Activated T-cell treated with anti-CD3 and anti-CD28 coated beads, Interleukin-2, amount 50 U/mL, for 24 hours (primary cell): ENCODE measurements at places on chromosomes 7 and 10.

- no peaks in the 10 kb centered on the region for H3K27me3 ChIP-seq
- H3K4me3 ChIP-seq, result no peak overlapping the region
These were observed 505.8 kb downstream of the GPAM start for GRCh38 chr10:111677759-111678158.

- peaks cover 15% of the 10 kb centered on the region for H3K4me1 ChIP-seq
- no peaks in the 10 kb centered on the region for H3K27me3 ChIP-seq
- no peak overlapping the region for H3K4me3 ChIP-seq
- H3K27ac ChIP-seq, result no peak overlapping the region
These were observed 15.3 kb upstream of the ADD3 start for GRCh38 chr10:109992485-109992884.

DNA sequence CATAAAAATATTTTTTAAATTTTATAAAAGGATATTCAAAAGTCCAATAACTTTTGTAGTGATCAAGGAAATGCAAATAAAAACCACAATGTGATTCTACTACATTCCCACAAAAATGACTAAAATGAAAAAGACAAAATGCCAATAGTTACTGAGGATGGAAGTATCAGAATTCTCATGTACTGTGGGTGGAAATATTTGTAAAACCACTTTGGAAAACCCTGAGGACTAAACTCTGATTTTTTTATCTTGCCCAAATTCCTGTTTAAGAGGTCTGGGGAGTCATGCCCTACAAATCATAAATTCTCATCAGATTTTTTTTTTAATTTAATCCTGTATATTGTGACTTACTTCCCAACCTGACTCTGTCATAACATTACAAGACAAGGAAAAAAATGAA is 9.8 kb upstream of the SEMA3D start:
- no peak overlapping the region for H3K4me3 ChIP-seq
- no peaks in the 10 kb centered on the region for H3K27me3 ChIP-seq
- no peaks in the 10 kb centered on the region for H3K36me3 ChIP-seq

GRCh38 chr10:123241391-123242141 is 87.4 kb downstream of the BUB3 start:
- no peaks in the 10 kb centered on the region for H3K36me3 ChIP-seq
- peak overlapping the region; percentile 90 for H3K27ac ChIP-seq
- DNase-seq, result peak; percentile 51
- no peak overlapping the region for H3K4me3 ChIP-seq

DNA sequence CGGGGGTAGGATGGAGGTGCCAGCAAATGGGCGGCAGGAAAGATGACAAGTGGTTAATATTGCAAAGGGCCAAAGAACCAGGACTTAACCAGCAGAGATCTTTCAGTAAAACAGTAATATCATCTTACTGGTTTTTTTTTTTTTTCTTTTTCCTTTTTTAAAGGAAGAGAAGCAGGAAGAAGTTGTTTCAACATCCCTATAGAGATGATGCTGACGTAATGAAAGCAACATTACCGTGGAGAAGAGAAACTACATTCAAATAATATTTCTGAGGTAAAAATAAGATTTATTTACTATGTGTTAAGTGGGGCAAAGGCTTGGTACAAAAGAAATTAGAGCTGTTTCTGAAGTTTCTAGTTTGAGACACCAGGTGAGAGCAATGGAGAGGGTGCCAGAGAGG is 11.0 kb downstream of the MINDY3 start:
- H3K27me3 ChIP-seq, result no peaks in the 10 kb centered on the region
- H3K4me3 ChIP-seq, result no peak overlapping the region
- peaks cover 43% of the 10 kb centered on the region for H3K4me1 ChIP-seq
- H3K27ac ChIP-seq, result no peak overlapping the region
- no peak for DNase-seq

GRCh38 chr10:119136084-119136483 is 29.4 kb downstream of the SFXN4 start:
- DNase-seq, result no peak
- peaks cover 80% of the 10 kb centered on the region for H3K36me3 ChIP-seq
- H3K27ac ChIP-seq, result peak overlapping the region; percentile 97
- H3K4me1 ChIP-seq, result peaks cover 55% of the 10 kb centered on the region

DNA sequence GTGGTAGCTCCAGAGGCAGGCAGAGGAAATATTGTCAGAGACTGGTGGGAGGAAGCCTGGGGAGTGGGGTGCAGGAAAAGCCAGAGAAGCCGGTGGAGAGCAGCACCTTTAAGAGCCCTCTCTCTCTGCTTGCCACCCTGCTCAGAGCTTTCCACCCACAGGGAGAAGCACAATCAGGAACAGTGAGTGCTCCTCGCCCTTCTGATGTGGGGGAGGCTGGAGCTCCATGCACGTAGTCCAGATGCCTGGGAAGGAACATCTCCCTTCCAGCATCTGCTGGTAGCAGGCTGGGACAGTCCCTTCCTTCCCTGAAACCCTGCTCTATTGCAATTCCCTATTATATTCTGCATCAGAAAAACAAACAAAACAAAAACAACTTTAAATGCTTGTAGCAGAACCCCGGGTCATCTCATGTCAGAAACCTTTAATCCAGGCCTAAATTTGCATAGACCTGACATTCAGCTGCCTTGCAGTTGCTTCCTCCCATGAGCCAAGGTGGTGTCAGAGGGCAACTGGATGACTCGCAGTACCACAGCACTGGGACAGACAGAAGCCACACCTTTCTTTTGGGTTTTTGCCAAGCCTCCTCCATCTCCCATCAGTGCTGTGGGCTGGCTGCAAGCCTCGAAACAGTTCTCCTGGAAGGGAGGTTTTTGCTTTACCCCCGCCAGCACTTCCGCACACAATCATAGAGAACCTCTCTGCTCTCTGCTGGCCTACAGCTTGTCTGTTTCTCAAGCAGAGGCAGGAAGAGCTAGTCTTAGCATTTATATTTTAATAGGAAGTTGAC is 13.1 kb downstream of the AVPI1 start:
- peaks cover 11% of the 10 kb centered on the region for H3K4me1 ChIP-seq
- no peaks in the 10 kb centered on the region for H3K27me3 ChIP-seq
- H3K4me3 ChIP-seq, result no peak overlapping the region
- H3K36me3 ChIP-seq, result peaks cover 56% of the 10 kb centered on the region
- DNase-seq, result no peak
- H3K27ac ChIP-seq, result no peak overlapping the region

GRCh38 chr10:48305905-48306264 is 592 bp upstream of the MAPK8 start:
- DNase-seq, result no peak
- peaks cover 6% of the 10 kb centered on the region for H3K36me3 ChIP-seq
- H3K4me1 ChIP-seq, result peaks cover 37% of the 10 kb centered on the region
- peak overlapping the region; percentile 66 for H3K27ac ChIP-seq
- H3K27me3 ChIP-seq, result no peaks in the 10 kb centered on the region

- no peak for DNase-seq
- H3K4me3 ChIP-seq, result no peak overlapping the region
- no peaks in the 10 kb centered on the region for H3K27me3 ChIP-seq
- H3K36me3 ChIP-seq, result no peaks in the 10 kb centered on the region
- H3K27ac ChIP-seq, result no peak overlapping the region
- no peaks in the 10 kb centered on the region for H3K4me1 ChIP-seq
These were observed 519.7 kb downstream of the LRMDA start for GRCh38 chr10:75950997-75951589.

DNA sequence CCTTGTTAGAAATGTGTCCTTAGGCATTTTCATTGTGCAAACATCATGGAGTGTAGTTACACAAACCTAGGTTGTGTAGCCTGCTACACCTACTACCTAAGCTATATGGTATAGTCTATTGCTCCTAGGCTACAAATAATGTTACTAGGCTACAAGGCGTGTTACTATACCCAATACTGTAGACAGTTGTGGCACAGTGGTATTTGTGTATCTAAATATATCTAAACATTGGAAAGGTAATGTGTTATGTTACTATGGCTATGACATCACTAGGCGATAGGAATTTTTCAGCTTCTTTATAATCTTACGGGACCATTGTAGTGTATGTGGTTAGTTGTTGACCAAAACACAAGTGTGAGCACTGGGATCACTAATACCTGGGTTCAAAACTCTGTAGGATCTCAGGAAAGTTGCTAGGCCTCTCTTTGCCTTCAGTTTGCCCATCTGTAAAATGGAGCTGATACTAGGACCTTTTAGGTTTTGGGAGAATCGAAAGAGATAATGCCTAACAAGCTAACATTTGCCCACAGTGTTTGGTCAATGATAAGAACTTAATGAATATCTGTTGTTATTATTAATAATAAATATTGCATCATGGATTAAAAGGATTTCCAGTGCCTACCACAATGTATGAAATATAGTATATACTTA is 2.7 kb downstream of the BICC1 start:
- no peak overlapping the region for H3K4me3 ChIP-seq
- H3K36me3 ChIP-seq, result no peaks in the 10 kb centered on the region
- DNase-seq, result no peak
- H3K27ac ChIP-seq, result no peak overlapping the region
- H3K4me1 ChIP-seq, result peaks cover 11% of the 10 kb centered on the region

DNA sequence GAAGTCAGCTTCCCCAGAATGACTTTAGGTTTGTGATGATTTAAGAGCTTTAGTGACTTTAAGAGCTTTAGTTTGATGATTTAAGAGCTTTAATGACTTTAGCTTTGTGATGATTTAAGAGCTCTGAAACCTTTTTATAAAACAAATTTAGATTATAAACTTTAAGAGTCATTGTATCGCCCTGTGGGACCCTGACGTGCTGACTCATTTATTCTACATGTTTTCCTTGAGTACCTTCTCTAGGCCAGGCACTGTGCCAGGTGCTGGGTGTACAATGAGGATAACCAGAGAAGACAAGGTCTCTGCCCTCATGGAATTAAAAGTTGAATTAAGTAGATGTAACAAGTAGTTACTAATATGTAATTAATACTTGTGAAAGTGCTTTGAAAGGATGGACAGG is 45.4 kb downstream of the CNNM1 start:
- no peak for DNase-seq
- H3K4me3 ChIP-seq, result no peak overlapping the region
- no peaks in the 10 kb centered on the region for H3K36me3 ChIP-seq
- H3K27ac ChIP-seq, result no peak overlapping the region
- peaks cover 5% of the 10 kb centered on the region for H3K4me1 ChIP-seq

- H3K27me3 ChIP-seq, result no peaks in the 10 kb centered on the region
- H3K36me3 ChIP-seq, result no peaks in the 10 kb centered on the region
- DNase-seq, result no peak
- no peak overlapping the region for H3K27ac ChIP-seq
- H3K4me1 ChIP-seq, result peaks cover 10% of the 10 kb centered on the region
- no peak overlapping the region for H3K4me3 ChIP-seq
These were observed 14.8 kb upstream of the UPP1 start for GRCh38 chr7:48074204-48074654.

GRCh38 chr7:33428415-33428814 is 299.1 kb downstream of the BBS9 start:
- H3K27ac ChIP-seq, result no peak overlapping the region
- H3K27me3 ChIP-seq, result no peaks in the 10 kb centered on the region
- DNase-seq, result no peak
- no peaks in the 10 kb centered on the region for H3K36me3 ChIP-seq

DNA sequence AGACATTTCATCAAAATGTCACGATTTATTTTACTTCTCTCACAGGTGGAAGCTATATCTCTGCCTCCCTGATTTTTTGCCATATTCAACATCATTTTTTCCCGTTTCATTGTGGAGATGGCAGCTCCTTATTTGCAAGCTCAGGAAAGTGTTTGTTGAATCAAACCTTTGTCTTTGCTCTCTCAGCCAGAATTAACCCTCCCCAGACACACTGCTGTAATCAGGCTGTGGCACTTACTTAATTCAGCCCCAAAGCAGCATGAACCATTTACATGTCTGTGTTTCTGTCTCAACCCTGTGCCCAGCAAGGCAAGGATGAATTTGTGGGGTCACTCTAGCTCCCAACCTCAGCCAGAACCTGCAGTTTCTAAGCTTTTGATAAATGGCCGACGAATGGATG is 397.2 kb downstream of the TCERG1L start:
- no peaks in the 10 kb centered on the region for H3K27me3 ChIP-seq
- DNase-seq, result no peak
- H3K36me3 ChIP-seq, result no peaks in the 10 kb centered on the region
- H3K4me1 ChIP-seq, result no peaks in the 10 kb centered on the region
- no peak overlapping the region for H3K27ac ChIP-seq

GRCh38 chr10:18455086-18455884 is 196.1 kb downstream of the NSUN6 start:
- H3K27ac ChIP-seq, result no peak overlapping the region
- H3K4me1 ChIP-seq, result peaks cover 1% of the 10 kb centered on the region
- H3K27me3 ChIP-seq, result no peaks in the 10 kb centered on the region
- no peak overlapping the region for H3K4me3 ChIP-seq

DNA sequence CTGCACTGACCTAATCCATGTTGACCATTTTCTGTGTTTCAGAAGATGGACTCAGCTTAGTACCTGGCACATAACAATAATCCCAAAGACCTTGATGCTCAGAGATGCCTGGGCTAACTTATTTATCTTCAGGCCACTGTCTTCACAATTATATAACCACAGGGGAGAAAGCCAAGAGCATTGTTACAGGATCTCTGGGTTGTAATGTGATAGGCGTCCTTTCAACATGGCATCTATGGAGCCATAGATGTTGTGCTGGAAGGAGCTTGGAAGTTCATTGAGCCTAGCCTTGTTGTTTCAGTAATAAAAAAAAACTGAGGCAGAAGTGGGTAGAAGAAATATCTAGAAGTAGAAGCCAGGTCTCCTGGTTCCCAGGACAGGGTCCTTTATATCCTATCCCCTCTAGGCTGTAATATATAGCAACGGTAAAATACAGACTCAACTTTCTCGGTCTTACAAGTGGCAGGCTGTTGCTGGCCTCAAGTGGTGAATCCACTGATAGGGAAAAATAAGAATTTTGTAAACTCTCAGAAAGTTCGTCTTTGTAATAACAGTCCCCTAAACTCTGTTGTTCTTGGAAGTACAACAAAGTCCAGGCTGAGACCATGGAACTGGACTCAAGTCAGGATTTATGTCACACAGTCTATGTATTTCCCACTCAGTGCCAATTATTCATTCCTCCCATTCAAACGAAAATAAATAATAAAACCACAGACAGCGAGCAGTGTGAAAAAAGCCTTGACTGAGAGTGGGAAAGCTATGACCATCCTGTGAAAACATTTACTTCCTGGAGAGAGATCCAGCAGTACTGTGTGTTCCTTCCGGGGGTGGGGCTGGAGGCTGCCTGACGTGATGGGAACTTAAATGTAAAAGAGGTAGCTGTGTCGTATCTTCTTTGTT is 277.6 kb downstream of the REEP3 start:
- H3K4me3 ChIP-seq, result no peak overlapping the region
- no peak overlapping the region for H3K27ac ChIP-seq
